ENCODE measurements at places on chromosomes 13 and 19.

DNA sequence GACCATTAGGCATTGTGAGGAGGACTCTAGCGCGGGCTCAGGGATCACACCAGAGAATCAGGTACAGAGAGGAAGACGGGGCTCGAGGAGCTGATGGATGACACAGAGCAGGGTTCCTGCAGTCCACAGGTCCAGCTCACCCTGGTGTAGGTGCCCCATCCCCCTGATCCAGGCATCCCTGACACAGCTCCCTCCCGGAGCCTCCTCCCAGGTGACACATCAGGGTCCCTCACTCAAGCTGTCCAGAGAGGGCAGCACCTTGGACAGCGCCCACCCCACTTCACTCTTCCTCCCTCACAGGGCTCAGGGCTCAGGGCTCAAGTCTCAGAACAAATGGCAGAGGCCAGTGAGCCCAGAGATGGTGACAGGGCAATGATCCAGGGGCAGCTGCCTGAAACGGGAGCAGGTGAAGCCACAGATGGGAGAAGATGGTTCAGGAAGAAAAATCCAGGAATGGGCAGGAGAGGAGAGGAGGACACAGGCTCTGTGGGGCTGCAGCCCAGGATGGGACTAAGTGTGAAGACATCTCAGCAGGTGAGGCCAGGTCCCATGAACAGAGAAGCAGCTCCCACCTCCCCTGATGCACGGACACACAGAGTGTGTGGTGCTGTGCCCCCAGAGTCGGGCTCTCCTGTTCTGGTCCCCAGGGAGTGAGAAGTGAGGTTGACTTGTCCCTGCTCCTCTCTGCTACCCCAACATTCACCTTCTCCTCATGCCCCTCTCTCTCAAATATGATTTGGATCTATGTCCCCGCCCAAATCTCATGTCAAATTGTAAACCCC lies 2.8 kb upstream of the CEACAM5 start:
- no peak for DNase-seq

- DNase-seq: no peak
Measured at GRCh38 chr19:36526581-36526980, 1.5 kb downstream of the ZNF260 start.

GRCh38 chr13:57631596-57632275 lies at the start of gene PCDH17:
Gene PCDH17 (plus strand): TSS chr13:57631744. CDS start chr13:57632547, 803 bp downstream.
- DNase-seq: no peak

- no peak for DNase-seq
Measured at GRCh38 chr19:29676586-29676985, 11.3 kb downstream of the PLEKHF1 start.

GRCh38 chr19:37977992-37978391 lies 71.0 kb downstream of the SIPA1L3 start:
- DNase-seq: peak; percentile 29

- no peak for DNase-seq
Measured at GRCh38 chr19:7678971-7679751, 1.5 kb upstream of the TRAPPC5 start.

GRCh38 chr13:39385154-39385553 lies 217.8 kb downstream of the LHFPL6 start:
- no peak for DNase-seq

DNA sequence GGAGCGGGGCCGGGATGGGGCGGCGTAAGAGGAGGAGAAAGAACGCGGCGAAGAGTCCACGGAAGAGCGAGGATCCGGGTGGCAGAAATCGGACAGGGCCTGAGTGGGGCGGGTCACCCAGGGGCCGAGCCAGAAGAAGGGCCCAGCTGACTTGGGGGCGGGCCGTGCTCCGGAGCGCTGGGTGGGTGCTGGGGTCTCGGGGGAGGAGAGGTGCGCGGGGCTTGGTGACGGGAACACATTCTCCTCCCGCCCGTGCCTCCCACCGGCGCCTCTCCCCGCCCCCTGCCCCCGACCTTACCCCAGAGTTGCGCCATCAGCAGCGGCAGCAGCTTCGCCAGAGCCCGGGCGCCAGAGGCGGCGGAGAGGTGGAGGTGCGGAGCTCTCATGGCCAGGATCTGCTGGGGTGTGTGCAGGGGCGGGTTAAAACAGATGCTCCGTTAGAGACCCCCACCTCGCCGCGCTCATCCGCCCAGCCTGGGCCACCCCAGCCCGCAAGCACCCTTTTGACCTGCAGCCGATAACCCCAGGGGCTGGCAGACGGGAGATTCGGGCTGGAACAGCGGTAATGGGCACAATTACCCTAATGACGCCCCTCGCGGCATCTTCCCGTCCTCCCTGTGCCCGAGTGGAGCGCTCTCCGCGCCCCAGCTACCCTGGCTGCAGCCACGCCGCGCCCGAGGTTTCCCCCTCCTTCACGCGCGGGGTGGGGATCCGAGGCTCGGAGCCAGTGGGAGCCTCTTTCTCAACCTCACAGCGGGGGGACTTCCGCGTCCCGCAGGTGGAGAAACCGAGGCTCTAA lies 565 bp downstream of the KLK10 start:
- DNase-seq: no peak

DNA sequence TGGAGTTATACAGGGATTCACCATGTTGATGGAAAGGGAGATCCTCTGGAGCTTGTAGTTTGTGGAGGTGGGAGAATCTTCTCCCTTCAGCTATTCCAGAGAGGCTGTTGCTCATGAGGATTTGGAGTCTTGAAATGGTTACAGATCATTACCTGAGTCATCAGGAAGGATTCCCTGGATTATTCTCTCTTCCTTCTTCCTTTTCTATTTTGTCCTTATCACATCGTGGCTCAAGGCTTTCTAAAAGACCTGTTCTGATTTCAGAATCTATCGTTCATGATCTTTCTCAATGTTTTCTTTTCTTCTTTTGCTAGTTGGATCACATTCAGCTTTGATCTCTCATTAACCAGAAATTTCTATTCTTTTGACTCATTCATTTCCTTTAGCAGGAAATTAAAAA lies 196.0 kb downstream of the KLF5 start:
- no peak for DNase-seq

DNA sequence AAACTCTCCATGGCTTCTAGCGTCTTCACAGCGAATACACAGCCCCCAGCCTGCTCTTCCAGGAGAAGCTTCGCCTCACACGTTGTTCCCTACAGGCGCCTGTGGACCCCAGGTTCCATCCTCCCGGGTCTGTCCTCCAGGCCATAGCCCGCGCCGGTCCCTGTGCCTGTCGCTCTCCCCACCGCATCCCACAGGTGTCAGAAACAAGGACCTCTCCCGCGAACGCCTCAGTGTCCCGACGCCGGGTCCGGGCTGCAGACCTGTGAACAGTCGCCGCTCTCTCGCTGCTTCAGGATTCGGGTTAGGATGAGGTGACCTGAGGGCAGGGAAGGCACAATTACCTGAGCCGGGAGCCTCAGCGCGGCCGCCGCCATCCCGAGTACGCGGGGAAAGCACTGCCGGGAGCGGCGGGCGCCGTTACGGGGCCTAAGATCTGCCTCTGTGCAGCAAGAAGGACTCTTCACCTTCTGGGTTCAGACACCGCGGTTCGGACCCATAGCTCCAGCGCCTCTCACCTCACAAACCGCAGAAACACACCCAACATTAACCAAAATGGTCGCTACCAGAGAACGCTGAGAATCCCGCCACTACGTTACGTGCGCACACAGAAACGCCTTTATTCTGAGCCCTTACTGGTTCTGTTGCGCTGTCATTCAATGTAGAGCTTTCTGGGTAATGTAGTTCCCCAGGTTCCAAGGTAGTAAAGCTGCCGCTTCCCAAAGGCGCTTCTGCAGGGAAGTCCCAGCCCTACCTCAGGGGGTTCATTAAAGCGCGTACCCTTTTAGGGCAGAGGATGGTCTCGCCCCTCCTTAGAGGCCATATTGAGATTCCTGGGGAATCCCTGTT lies at the start of gene ZNF418:
TSS of gene ZNF418 (minus strand) at position 583 of the 846 bp plus-strand sequence. CDS start 1,580 bp downstream, outside the sequence.
- DNase-seq: peak; percentile 61

- DNase-seq: no peak
Measured at GRCh38 chr13:73054712-73055111, 4.1 kb upstream of the KLF5 start.

- DNase-seq: no peak
Measured at GRCh38 chr13:50208826-50209335, 193.6 kb downstream of the KCNRG start.

DNA sequence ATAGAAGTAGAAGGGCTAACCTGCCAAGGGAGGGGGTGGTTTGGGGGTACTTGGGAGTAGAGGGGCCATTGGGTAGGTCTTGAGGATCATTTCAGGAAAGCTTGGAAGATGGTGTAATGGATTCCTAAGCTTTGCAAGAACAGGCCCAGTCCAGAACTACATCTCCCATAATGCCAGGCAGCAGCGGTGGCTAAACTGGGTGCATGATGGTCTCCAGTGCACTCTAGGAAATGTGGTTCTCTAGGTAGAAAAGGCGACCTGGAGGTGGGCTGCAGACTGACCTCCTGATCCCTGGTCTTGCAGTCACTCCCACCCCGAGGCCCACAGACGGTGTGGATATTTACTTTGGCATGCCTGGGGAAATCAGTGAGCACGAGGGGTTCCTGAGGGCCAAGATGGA lies 3.8 kb downstream of the APLP1 start:
- no peak for DNase-seq

GRCh38 chr13:29756506-29756905 lies 93.9 kb downstream of the UBL3 start:
- DNase-seq: no peak

DNA sequence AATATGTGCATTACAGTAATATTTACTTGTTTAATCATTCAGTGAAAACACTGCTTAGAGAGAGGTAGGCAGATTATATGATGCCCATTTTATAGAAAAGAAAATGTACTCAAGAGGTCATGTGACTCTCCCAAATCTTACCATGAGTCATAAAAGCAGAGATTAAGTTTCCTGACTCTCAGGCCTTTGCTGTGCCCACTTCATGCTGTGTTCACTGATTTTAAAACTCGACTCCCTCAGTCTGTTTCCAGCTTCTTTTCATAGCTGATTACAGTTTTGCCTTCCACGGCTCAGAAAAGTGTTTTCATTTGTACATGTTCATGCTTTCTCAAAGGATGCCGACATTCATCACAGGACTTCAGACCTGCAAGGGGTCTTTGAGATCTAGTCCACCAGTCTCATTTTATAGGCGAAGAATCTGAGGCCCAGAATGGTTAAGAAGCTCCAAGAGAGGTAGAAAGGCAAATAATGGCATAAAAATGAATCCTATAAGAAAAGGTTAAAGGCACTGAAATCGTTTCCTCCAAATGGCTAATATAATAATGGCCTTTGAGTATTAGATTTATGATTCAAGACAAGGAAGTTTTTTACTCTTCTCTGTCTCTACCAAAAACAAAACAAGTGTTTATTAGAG lies 9.0 kb upstream of the IPO5 start:
- no peak for DNase-seq

DNA sequence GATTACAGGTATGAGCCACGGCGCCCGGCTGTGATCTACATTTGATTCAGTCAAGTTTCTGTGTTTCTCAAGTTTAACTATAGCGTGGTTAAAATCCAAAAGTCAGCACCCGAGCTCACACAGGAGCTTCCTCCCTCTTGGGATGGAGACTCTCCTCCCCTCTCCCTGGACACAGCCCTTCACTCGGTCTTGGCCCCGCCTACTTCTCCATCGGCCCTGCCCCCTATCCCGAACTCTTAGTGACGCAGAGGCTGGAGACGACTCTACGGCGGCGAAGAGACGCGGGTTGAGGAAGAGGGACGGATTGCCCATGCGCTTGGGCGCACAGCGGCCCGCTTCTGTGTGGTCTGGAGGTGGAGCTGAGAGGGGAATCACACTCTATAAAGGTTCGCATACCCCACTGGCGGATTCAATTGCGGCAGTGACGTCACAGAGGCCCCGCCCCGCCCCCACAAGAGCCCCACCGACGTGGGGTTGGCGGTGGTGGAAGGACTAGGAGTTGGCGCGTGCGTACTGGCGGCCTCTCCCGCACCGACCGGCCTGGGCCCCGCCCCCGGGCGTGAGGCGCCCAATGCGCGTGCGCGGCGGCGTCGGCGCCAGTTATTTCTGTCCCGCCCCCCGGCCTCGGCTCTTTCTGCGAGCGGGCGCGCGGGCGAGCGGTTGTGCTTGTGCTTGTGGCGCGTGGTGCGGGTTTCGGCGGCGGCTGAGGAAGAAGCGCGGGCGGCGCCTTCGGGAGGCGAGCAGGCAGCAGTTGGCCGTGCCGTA lies at the start of gene TRIM28:
TSS of gene TRIM28 (plus strand) at position 239 of the 765 bp plus-strand sequence. CDS start 694 bp downstream, outside the sequence.
- no peak for DNase-seq

DNA sequence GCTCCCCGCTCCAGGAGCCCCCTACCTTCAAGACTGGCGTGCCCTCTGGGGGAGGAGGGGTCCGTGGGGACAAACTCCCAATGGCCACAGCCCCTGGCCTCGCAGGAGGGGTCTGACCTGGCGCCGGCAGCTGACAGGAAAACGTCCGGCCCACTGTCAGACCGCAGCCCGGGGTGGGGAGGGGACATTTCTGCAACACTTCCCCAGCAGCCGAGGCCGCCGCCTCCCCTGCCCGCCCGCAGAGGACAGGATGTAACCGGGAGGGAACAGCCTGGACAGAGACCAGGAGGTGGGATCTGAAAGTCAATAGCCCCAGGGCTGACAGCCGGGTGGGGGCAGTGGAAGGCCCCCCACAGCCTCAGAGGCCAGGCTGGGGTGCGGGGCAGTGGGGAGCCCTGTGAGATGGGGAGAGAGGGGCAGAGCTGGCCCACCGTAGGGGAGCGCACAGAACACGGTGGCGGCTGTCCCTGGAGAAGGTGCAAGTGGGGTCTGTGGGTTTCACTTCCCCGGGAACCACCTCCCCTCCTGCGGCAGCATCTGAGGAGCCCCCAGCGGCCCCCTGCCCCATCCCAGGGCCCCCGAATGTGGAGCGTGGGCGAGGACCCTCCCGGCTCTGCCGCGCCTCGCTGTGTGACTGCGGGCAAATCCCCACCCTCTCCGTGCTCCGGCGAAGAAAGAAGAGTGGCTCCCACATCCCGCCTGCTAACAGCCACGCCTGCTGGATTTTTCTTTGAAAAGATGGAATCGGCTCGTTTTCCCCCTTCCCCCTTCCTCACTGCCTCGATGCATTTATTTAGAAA lies at the start of gene PEAK3:
TSS of gene PEAK3 (minus strand) at position 114 of the 800 bp plus-strand sequence. CDS start 1,244 bp downstream, outside the sequence.
- peak; percentile 59 for DNase-seq

DNA sequence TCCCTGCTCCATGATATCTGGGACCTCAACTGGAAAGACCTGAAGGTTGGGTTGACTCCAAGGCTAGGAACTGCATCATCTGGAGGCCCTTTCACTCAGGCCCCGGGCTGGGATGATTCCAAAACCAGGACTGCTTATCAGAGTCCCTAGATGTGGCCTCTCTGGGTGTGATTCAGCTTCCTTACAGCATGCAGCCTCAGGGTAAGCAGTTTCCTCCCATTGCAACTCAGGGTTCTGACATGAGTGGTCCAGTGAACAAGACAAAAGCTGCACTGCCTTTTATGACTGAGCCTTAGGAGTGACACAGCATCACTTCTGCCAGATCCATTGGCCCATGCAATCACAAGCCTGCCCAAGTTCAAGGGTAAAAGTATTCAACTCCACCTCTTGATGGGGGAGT lies 502.8 kb downstream of the COG6 start:
- no peak for DNase-seq

DNA sequence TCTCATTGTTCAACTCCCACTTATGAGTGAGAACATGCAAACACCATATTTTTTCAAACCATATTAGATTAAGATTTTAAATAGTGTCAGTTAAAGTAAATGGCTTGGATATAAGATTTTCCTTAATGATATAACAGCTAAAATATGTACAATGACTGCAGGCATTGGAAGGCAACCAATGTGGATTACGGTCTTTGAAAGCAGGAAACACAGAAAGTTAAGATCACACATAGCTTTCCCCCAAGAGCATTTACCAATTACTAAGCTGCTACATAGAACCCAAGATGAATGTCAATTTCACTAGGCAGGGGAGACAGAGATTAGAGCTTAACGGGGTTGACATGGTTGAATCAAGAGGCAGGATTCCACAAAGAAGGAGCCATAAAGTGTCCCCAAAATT lies 173.2 kb upstream of the TRPC4 start:
- DNase-seq: no peak

GRCh38 chr19:38190793-38191192 lies 33.2 kb downstream of the DPF1 start:
- no peak for DNase-seq

Data from C1 segment of cervical spinal cord (tissue), 14 donors.